ENCODE measurements at places on chromosomes 12 and 14. TPM values are rescaled to one million over a fixed set of nuclear protein-coding genes. Genes with fewer than 3 reads are reported as not detected.
A peak's percentile ranks its signal among the peaks of the same experiment; 100 is the strongest.

- no peak for DNase-seq
These were observed 14.3 kb downstream of the CHGA start for GRCh38 chr14:92937051-92937937.

SERPINA10 gene
- not detected for total RNA-seq

GRCh38 chr14:73269729-73270531, 32.6 kb downstream of the PAPLN start:
- DNase-seq, result peak; percentile 64

REP15 gene
- 5.5 TPM for total RNA-seq

GRCh38 chr14:101235335-101236103, 325.8 kb upstream of the DIO3 start:
- peak; percentile 50 for DNase-seq

DNA sequence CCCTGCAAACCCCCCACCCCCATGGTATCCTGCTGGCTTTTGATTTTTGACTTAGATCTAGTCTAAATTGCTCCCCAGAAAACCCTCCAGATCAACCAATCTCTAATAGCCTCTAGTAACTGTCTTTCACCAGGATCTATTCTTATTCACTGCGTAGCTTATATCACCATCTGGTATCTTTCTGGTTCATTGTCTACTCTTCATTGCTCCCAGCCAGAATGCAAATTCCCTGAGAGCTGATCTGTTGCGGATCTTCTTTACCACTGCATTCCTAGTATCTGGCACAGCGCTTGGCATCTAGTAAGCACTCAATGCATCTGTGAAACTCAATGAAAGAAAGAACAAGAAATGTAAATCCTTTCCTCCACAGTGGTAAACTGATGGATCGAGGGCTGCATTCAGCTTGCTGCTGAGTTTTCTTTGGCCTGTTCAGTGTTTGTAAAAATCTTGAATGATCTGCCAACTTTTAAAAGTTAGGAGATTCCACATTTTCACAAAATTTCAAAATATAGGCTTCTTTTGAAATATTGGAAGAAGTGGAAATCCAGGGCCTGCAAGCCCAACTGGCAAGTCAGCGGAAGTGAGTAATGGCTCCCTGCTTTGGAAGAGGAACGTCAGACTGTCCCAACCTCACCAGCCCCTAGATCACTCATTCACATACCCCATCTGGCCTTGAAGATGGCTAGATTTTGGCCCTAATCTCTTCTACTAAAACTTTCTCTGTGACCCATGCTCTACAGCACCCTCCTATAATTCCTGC, 274.2 kb downstream of the SSPN start:
- DNase-seq, result no peak

- no peak for DNase-seq
These were observed 286.0 kb downstream of the ZFP36L1 start for GRCh38 chr14:68506645-68507419.
